ENCODE measurements at places on chromosomes 11 and 22. TPM values are rescaled to one million over a fixed set of nuclear protein-coding genes. Genes with fewer than 3 reads are reported as not detected.

DNA sequence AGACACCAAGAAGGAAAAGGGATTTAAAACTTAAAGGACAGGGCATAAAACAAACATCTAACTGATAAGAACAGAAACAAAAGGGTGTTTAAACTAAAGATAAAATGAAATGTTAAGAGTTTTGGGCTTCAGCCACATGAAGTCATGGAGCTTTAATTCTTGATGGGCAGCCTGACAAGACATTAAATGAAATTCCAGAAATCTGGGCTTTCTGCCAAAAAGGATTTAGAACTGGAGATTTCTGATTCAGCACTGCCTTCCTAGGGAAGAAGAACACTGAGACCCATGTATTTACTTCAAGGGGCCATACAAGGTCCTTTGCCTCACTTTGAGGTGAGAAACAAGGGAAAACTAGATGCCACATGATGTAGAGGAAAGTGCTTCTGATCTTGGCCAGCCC is 355.9 kb upstream of the RAG2 start:
- DNase-seq: no peak

DNA sequence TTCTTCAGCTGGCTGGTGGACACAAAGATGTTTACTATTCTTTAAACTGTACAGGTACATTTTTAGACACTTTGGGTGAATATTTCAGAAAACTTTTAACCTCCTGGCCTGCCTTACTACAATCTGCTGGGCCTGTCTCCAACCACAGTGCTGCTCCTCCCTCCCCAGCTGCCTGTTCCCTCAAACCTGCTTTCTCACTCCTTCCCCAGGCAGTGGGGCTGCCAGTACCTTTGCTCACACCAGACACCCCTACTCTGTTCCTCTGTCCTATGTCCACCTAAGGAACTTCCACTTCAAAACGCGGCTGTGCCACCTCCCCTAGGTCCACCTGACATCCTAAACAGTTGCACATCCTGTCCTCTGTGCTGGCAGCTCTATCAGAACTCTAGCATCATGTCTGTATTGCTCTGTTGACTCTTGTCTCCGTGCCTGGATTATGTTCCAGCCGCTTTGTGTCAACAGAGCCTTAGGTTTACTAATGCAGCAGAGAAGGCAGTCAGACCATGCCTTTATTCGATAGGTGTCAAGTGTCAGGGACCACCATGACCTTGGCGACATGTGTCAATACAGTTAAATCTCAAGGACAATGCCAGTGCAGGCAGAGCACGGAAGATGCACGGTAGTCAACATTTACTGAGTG is 13.4 kb downstream of the ZP1 start:
- DNase-seq: no peak

DNA sequence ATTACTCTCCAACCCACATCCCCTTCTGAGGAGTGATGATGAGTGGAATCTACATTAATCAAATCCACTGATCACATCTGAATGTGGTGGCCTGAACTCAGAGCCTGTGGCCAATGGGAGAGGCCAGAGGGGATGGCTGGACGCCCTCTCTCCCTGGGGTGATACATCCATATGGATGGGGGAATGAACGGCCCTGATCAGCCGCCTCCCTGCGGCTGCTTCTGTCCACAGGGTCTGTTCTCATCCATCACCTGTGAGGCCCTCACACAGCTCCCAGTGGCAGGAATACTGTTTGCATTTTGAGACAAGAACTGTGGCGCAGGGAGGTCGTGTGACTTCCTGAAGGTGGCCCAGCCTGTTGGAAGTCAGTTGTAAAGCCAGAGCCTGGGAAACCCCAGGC is 78.3 kb upstream of the SHISAL1 start:
- DNase-seq: no peak

DNA sequence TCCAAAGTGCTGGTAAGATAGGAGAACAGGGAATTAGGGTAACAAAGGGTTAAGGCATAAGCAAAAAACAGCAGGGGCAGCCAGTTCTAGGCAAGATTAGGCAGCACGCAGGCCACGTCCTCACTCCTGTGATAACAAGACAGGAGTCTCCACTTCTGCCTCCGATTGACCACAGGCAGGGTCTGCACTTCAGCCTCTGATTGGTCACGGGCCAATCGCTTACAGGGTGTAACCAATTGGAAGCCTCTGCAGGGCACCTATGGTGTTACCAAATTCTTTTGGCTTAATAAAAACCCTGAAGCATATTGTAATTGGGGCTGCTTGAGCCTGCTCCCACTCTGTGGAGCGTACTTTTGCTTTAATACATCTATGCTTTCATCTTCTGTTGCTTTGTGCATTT is 12.2 kb upstream of the GSTP1 start:
- DNase-seq: no peak

GRCh38 chr11:73284106-73284505 is 12.0 kb downstream of the P2RY6 start:
- no peak for DNase-seq

GRCh38 chr11:47960015-47960414 is 20.3 kb upstream of the PTPRJ start:
- DNase-seq: no peak

DNA sequence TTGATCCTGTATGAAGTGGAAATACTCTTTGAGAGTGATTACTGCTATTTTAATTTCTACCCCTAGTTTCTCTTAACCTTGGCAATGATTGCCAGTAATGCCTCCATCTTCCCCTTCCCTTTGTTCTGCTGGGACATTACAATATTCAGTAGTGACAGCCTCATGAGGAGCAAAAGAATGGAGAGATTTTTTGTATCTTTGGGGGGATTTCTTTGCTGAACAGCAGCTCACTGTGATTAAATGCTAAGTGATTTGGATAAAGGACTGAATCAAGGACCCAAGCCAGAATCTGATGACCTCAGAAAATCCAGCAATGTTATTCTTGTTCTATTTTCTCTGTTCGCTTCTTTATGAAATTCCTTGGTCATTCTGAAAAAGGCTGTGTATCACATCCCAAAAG is 7.0 kb upstream of the SLC1A2 start:
- DNase-seq: no peak

DNA sequence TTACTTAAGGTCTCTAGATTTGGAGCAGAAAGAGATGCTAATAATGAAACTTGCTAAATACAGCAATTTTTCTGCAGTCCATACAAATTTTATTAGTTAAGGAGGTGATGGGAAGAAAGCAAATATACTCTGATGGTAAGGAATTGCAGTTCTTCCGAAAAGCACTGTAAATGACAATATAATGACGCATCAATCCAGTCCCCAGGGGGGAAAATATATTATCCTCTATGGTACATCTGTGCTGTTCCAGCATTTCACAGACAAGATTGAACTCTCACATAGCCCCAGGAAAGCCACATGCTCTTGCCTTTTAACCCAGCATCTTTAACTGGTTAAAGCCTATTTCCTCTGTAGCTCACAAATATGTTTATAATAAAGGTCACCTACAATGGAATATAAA is 416.6 kb upstream of the CCDC90B start:
- DNase-seq: no peak

DNA sequence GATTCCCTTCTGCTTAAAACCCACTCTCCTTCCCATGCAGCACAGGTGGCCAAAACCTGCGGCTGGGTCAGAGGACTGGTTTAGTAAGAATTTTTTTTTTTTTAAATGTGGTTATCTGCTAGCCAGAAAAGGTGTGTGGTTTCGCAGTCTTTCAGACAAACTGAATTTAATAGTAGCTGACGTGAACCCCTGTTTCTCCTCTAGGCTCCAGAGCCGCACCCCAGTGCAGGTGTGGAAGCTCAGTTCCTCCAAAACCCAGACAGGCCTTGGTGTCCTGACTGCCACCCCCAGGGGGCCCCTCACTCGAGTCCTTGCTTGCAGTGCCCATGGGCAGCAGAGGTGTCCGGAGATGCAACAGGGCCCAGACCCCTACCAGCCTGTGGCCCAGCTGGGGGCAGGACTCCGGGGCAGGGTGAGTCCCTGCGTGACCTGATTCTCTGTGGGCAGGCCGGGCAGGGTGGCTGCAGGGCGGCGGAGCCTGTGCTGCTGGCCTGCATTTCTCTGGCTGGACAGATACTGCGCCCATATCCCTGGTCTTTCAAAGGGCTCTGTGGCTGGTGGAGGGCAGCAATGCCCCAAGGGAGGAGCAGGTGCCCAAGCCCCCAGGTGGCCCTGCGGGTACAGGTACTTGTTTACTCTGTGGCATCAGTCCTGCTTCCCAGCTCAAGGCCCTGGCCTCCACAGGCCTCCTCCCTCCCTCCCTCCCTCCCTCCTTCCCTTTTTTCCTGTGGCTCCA is 15.2 kb downstream of the KCNQ1 start:
- no peak for DNase-seq

- no peak for DNase-seq
Measured at GRCh38 chr22:26162926-26163325, 6.3 kb upstream of the SEZ6L start.

GRCh38 chr11:66958956-66959274 is 732 bp upstream of the PC start:
- no peak for DNase-seq

GRCh38 chr11:64974124-64974523 is 2.2 kb upstream of the MAJIN start:
- DNase-seq: no peak

- peak; percentile 64 for DNase-seq
Measured at GRCh38 chr11:47271961-47272661, 2.2 kb downstream of the MADD start.

GRCh38 chr11:69731110-69731509 is 27.3 kb upstream of the FGF19 start:
- DNase-seq: no peak

GRCh38 chr22:36608987-36609386 is 80.0 kb upstream of the EIF3D start:
- DNase-seq: no peak

DNA sequence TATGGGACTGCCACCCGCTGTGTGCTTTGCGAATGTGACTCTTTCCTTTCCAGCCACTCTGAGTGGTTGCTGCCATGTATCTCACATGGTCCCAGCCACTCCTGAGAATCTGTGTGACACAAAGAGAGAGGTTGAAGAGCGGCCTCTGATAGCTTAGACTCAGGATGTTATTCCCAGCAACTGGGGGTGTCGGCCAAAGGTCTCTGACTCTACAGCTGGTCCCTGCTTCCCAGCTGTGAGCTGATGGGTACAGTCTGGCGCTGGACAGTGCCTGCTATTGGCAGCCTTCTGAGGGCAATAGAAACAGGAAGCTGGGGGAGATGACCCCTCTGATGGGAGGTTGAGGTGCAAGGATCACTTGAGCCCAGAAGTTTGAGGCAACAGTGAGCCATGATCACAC is 105.1 kb downstream of the RRAS2 start:
- DNase-seq: no peak

DNA sequence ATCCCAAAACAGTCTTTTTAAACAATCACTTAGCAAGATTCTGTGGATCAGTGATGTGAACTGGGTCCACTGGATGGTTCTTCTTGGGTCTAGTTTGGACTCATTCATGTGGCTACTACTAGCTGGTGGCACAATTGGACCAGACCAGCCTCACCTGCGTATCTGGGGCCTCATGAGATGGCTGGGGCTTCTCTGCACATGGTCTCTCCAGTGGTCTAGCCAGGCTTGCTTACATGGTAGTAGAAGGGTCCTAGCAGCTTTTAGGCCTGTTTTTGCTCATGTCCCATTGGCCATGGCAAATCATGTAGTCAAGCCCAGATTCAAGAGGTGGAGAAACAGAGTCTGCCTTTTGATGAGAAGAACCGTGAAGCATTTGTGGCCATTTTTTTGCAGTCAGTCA is 94.0 kb downstream of the RRAS2 start:
- DNase-seq: no peak

The OMP gene
- not detected for total RNA-seq

The KRTAP5-8 gene
- not detected for total RNA-seq

The ADAMTS8 gene
- total RNA-seq: not detected

The ESAM gene
- total RNA-seq: 0.06 TPM

The LRRC55 gene
- total RNA-seq: not detected

The MS4A5 gene
- not detected for total RNA-seq

The GRIA4 gene
- total RNA-seq: not detected

Measured in LHCN-M2 (cell line).